ENCODE measurements at places on chromosomes 12 and 14.

DNA sequence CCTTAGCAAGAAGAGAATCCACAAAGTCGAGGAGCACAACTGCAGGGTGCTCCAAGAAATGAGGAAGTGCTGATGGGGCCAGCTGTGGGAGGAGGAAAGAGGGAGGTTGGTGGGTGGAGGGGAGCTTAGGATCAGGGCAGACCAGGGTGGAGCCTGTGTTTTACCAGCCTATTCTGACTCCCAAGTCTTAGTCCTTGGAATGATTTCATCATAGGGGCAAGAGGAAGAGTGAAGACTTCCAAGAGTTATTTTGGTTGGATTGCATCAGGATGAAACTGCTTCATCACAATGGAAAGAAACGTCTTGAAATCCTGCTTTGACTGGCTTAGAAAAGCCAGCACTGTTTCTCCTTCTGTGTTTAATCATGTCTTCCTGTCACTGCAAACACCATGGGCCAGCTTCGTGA, 194.0 kb downstream of the DPF3 start:
- DNase-seq: no peak

- no peak for DNase-seq
Measured at GRCh38 chr12:77319166-77319565, 253.8 kb upstream of the E2F7 start.

- no peak for DNase-seq
Measured at GRCh38 chr14:74346341-74346740, 1.9 kb upstream of the VRTN start.

DNA sequence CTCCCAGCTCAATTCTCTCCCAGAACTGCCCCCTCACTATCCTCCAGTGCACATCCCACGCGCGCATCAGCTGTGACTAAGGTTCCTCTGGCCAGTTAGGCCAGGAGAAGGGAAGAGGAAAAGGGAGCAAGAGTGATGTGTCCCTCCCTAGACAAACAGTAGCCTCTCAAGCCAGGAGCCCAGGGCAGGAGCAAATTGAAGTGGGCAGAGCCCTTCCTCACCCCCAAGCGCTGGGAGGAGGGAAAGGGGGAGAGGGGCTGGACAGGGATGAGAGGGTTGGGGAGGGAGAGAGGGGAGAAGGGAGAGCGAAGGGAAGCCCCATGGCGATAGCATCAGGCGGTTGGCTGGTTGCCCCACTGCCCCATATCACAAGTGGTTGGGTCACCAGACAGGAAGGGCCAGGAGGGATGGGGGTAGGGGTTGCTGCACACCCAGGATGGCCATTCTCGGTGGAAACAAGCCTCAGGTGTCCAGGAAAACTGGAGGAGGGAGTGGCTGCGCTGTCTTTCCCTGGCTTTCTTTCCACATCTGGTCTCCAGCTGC, 1.1 kb downstream of the CD63 start:
- no peak for DNase-seq

Measured in CD4-positive, alpha-beta T cell treated with Interleukin-4 for 1 hour (primary cell).